ENCODE measurements at places on chromosomes 11 and 22. TPM values are rescaled to one million over a fixed set of nuclear protein-coding genes. Genes with fewer than 3 reads are reported as not detected.

Gene DAGLA
- 7.8 TPM for total RNA-seq

Gene ZDHHC8
- total RNA-seq = 55.2 TPM

Gene OR6A2
- total RNA-seq = 0.07 TPM

Gene MCM5
- 45.5 TPM for total RNA-seq

Gene ANGPTL5
- total RNA-seq = not detected

Gene B4GALNT4
- 185 TPM for total RNA-seq

- no peaks in the 10 kb centered on the region for H3K27me3 ChIP-seq
- peaks cover 28% of the 10 kb centered on the region for H3K4me1 ChIP-seq
- no peak overlapping the region for H3K4me3 ChIP-seq
- no peak overlapping the region for H3K27ac ChIP-seq
- DNase-seq = peak; percentile 15
Measured at GRCh38 chr22:20399866-20400605, 6.1 kb downstream of the ZNF74 start.

GRCh38 chr11:65378208-65378927, 4.1 kb downstream of the SLC25A45 start:
- DNase-seq = no peak
- no peaks in the 10 kb centered on the region for H3K36me3 ChIP-seq
- no peak overlapping the region for H3K27ac ChIP-seq

DNA sequence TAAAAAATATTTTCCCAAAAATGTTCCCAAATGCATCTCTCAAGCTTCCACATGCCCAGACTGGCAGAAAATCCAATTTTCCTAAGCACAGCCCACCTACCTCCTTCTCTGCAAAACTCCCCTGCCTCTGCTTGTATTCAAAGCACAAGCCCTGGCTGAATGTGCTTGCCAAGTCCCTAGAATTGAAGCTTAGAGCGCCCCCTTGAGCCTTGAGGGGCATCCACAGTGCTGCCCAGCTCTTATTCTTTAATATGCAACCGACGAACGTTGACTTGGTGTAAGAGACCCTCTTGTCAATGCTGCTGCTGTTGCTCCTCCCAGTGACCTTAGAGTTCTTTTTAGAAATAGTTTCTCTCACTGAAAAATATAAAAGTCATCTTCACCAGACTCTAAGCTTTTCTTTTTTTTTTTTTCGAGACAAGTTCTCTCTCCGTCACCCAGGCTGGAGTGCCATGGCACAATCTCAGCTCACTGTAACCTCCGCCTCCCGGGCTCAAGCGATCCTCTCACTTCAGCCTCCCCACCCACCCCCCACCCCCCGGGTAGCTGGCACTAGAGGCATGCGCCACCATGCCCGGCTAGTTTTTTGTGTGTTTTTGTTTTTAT, 63.5 kb upstream of the CAPRIN1 start:
- no peak for DNase-seq
- no peaks in the 10 kb centered on the region for H3K36me3 ChIP-seq
- H3K4me3 ChIP-seq = no peak overlapping the region
- no peaks in the 10 kb centered on the region for H3K27me3 ChIP-seq

DNA sequence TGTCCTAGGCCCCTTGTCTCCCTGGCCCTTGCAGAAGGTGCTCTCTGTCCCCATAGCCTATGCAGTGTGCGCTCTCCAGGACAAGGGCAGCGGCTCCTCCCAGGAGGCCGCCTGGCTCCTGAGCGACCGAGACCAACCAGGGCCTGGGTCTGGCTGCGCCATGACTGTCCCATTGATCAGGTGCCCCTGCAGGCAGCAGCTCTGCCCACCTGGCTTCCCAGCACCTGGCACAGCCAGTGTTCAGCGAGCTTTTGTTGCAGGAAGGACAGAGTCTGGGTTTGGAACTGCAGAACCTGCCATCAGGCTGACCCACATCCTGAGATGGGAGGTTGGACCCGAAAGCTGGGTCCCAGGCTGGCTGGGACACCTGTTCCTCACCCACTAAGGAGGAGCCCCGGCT, 1001.1 kb downstream of the BRD1 start:
- H3K4me3 ChIP-seq = no peak overlapping the region
- no peak overlapping the region for H3K27ac ChIP-seq
- H3K36me3 ChIP-seq = no peaks in the 10 kb centered on the region
- H3K4me1 ChIP-seq = peaks cover 20% of the 10 kb centered on the region

- H3K4me1 ChIP-seq = peaks cover 31% of the 10 kb centered on the region
- H3K36me3 ChIP-seq = no peaks in the 10 kb centered on the region
- DNase-seq = peak; percentile 95
- peaks cover 13% of the 10 kb centered on the region for H3K27me3 ChIP-seq
Measured at GRCh38 chr22:24951942-24952836, at the start of gene KIAA1671. Gene KIAA1671 (plus strand): TSS chr22:24952716. CDS start chr22:25028000, 75,284 bp downstream.

- H3K27me3 ChIP-seq = peaks cover 40% of the 10 kb centered on the region
- H3K27ac ChIP-seq = no peak overlapping the region
- no peak for DNase-seq
- H3K36me3 ChIP-seq = peaks cover 3% of the 10 kb centered on the region
- H3K4me3 ChIP-seq = no peak overlapping the region
Measured at GRCh38 chr11:131749101-131749500, 378.7 kb downstream of the NTM start.

GRCh38 chr22:19802894-19803735, 42.5 kb downstream of the TBX1 start:
- no peak for DNase-seq
- H3K36me3 ChIP-seq = no peaks in the 10 kb centered on the region
- peaks cover 22% of the 10 kb centered on the region for H3K4me1 ChIP-seq
- no peak overlapping the region for H3K27ac ChIP-seq

- no peak overlapping the region for H3K4me3 ChIP-seq
- H3K27ac ChIP-seq = no peak overlapping the region
- H3K4me1 ChIP-seq = peaks cover 8% of the 10 kb centered on the region
- no peaks in the 10 kb centered on the region for H3K27me3 ChIP-seq
- no peak for DNase-seq
Measured at GRCh38 chr22:46879083-46879482, 116.6 kb downstream of the TBC1D22A start.

- H3K36me3 ChIP-seq = no peaks in the 10 kb centered on the region
- H3K4me3 ChIP-seq = no peak overlapping the region
- H3K27me3 ChIP-seq = no peaks in the 10 kb centered on the region
- H3K27ac ChIP-seq = no peak overlapping the region
- H3K4me1 ChIP-seq = no peaks in the 10 kb centered on the region
Measured at GRCh38 chr11:40306938-40307548, 1152.4 kb downstream of the LRRC4C start.

DNA sequence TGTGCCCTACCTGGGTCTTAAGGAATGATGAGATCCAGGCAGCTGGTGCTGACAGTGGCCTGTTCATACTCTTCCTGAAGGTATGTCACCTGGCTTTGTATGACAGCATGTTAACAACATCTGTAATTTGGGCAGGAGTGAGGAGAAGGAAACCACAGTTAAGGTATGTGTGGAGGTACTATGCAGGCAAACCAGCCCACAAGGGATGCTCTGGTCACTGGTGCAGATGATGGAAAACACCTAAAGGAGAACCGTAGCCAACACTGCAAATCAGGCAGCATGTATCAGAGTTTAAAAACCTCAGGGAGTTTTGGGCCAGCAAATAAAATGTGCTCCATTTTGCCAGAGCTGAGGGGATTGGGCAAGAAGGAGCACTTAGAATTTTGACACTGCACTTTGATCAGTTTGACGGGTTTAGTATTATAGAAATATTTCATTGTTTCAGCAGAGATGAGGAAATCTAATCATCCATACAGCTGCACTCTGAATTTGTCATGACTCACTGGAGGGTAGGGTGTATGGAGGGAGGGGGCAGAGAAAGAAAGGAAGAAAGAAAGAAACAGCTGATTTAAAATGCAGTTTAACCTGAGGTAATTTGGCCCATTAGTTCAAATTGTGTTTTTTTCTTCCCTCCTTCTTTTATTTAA, 260.9 kb downstream of the KIRREL3 start:
- no peaks in the 10 kb centered on the region for H3K36me3 ChIP-seq
- no peak for DNase-seq

DNA sequence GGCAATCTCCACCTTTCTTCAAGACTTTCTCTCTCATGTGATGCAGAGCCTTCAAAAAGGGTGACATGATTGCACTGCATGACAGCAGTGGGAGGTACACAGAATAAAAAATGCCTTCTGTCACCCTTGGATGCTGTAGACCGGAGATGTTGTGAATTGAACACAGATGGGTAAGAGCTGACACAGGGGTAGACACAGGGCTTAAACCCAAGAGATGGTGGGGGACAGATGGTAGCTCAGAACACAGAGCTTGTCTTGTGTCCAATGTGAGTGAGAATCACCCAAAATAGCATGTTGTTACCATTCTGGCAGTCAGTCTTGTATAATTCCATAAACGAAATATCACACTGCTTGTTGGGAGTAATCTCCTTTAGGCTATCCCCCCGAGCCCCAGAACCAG, 69.9 kb downstream of the JRKL start:
- peaks cover 16% of the 10 kb centered on the region for H3K27me3 ChIP-seq
- no peaks in the 10 kb centered on the region for H3K36me3 ChIP-seq
- no peak for DNase-seq
- no peak overlapping the region for H3K27ac ChIP-seq

DNA sequence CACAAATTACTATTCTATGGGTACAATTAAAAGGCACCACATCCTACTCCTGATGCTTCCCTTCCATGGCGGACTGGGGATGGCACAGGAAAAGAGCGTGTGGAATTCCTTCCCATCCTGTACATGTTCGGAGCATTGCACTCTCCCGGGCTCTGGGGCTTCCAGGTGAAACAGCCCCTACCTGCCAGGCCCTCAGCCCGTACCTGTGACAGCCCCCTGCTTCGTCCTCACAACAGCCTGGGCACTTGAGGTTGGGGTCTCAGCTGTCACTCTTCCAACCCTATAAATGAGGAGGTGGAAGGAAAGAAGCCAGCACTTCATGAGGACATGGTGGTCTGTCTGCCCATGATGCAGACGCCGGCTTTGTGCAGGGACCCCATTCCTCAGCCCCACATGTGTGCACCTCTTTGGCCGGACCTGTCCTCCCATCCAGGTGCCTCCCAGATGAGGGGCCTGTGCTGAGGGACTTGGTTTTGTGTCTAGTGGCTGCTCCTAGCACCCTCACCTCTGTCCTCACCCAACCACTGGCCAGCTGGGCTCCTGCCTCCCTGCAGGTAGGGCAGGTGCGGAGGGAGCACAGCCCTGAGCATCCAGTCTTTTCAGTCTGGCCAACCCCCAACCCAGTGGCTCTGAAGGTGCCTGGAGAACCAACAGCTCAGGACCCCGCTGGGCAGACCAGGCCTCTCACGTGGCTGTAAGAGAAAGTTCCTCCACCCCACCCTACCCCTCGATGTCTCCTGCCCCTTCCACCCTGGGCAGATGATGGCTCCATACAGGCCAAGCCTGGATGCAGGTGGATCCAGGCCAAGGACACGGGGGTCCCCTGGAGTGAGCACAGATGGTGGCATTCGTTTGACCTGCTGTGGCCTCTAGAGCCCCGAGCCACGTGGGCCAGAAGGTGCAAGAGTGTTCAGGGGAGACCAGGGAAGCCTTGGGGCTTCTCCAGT, 23.4 kb upstream of the WNT7B start:
- H3K27me3 ChIP-seq = no peaks in the 10 kb centered on the region
- peaks cover 3% of the 10 kb centered on the region for H3K4me1 ChIP-seq
- H3K27ac ChIP-seq = no peak overlapping the region
- no peaks in the 10 kb centered on the region for H3K36me3 ChIP-seq
- DNase-seq = no peak
- no peak overlapping the region for H3K4me3 ChIP-seq

DNA sequence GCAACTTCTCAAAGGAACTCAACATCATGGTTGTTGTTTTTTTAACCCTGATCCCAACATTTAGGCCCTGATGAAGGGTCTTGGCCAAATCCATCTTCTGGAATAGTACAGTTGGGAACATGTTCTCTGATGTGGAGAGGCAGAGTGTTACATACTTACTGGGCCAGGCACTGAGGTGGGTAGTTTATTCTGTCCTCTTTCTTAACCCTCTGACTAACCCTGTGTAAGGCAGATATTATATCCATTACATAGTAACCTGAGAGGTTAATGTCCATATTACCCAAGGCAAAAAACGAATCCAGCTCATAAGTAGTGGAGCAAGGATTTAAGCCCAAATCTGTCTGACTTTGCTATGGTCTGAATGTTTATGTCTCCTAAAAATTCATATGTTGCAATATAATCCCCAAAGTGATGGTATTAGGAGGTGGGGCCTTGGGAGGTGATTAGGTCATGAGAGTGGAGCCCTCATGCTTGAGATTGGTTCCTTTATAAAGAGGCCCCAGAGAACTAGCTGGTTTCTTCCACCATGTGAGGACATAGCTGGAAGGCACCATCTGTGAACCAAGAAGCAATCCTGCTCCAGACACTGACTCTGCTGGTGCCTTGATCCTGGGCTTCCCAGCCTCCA, 16.3 kb downstream of the PPFIBP2 start:
- H3K27ac ChIP-seq = no peak overlapping the region
- H3K4me3 ChIP-seq = no peak overlapping the region
- peaks cover 12% of the 10 kb centered on the region for H3K36me3 ChIP-seq
- no peaks in the 10 kb centered on the region for H3K27me3 ChIP-seq
- DNase-seq = no peak

DNA sequence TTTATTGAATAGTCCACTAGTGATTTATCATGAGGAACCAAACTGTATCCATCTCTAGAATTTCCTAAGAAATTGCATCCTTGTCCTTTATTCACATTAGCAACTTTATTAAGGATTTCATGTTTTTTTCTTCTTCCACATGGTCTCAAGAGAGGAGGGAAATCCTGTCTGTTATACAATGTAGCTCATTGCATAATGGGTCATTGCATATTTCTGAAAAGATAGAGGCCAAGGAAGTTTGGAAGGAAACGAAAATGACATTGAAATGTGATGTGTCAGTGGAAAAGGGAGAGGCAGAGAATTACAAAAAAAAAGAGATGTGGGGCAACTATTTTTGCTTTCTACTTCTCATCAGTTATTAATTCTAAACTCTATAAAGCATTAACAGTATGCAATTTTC, 353.1 kb downstream of the METTL15 start:
- no peaks in the 10 kb centered on the region for H3K36me3 ChIP-seq
- no peaks in the 10 kb centered on the region for H3K27me3 ChIP-seq
- H3K4me1 ChIP-seq = no peaks in the 10 kb centered on the region
- no peak for DNase-seq

DNA sequence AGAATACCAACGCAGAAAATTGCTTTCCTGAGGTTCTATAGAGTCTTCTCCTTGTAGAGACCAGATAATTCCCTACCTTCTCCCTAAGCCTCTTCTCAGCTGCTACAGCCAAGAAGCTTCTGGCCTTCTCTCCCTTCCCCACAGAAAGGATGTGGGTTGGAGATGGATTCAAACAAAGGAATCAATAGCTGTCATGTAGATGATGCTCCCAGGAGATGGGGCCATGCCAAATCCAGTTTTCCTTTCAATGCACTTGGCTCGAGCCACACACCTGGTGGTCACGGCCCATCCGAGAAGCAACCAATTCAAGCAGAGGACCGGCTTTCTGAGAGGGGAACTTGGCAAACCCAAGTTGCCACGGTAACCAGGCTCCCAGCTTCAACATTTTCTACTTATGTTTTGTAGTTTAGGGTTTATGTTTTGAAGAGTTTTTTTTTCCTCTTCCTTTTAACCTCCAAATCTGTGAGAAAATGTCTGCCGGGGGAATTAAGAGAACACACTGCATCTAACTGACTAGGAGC, 31.3 kb upstream of the OPCML start:
- no peaks in the 10 kb centered on the region for H3K36me3 ChIP-seq
- peaks cover 4% of the 10 kb centered on the region for H3K4me1 ChIP-seq
- peaks cover 25% of the 10 kb centered on the region for H3K27me3 ChIP-seq
- DNase-seq = no peak
